ENCODE measurements at places on chromosomes 1 and 21. TPM values are rescaled to one million over a fixed set of nuclear protein-coding genes. Genes with fewer than 3 reads are reported as not detected.
A peak's percentile ranks its signal among the peaks of the same experiment; 100 is the strongest.

Gene IGSF9
- 0.54 TPM for polyA plus RNA-seq

Gene GPN2
- polyA plus RNA-seq, result 18.1 TPM

GRCh38 chr1:16155537-16156410, at the start of gene EPHA2:
Gene EPHA2 (minus strand): TSS chr1:16156069. CDS start chr1:16155932, 137 bp downstream.
- peak; percentile 79 for DNase-seq

Gene OMA1
- 14.6 TPM for polyA plus RNA-seq

Gene RGS13
- not detected for polyA plus RNA-seq

GRCh38 chr1:187734427-187734826, 905.7 kb downstream of the PLA2G4A start:
- DNase-seq, result no peak

- no peak for DNase-seq
Measured at GRCh38 chr1:20470194-20470593, 15.8 kb downstream of the CAMK2N1 start.

GRCh38 chr21:37565530-37566223, 199.1 kb downstream of the DYRK1A start:
- no peak for DNase-seq

DNA sequence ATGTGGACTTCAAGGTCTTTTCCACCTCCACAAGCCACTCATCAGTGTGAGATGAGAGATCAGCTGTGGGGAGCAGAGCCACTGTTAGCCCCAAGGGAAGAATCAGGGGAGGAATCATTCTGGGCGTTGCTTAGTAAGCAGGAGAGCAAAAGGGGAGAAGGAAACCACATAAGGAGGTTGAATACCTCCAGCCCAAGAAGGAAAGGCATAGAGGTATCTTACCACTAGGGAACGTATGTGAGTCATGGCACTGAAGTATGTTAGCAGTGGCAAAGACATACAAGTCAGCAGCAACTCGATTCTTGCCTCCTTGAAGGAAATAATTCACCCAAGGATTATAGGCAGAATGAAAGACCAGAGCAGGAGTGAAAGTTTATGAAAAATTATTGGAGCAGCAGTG, 31.6 kb upstream of the SLC5A9 start:
- DNase-seq, result no peak

DNA sequence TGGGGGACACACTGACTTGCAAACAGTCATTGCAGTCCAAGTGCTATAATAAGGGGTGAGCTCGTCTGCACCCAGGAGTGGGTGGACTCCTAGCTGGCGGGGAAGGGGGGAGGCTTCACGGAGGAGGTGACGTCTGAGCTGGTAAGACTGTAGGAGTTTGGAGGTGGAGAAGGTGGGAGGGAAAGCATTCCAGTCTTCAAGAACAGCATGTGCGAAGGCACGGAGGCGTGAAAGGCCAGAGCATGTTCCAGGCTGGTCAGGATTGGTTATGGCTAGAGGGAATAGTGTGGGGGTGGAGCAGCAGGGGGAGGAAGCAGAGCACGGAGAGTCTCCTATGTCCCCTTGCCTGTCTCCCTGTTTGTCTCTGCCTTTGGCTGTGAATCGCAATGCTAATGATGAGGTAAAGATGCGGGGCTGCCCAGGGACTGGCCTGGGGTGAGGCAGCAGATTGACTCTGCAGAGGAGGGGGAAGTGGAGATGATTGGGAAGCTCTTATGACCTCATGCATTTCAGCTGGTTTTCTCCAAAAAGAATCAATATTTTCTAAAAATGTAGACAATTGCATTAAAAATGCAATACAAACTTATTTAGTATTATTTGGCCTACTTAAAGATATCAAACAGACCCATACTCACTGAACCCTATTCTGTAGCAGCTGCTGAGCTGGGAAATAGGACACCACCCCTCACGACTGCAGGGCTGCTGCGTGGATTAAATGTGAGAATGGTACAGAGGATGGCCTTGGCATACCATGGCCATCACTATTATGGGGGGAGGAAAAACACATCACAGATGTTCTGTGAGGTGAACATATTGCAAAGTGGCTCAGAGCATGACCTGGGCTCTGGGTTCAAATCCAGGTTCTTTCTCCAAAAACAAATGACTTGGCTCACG, 2.6 kb upstream of the ZNF436 start:
- no peak for DNase-seq

Gene TAL1
- not detected for polyA plus RNA-seq

GRCh38 chr1:37448185-37448584, 26.2 kb upstream of the ZC3H12A start:
- DNase-seq, result no peak

Gene SLC25A34
- polyA plus RNA-seq, result 0.19 TPM
